ENCODE measurements at places on chromosomes 7 and 10. TPM values are rescaled to one million over a fixed set of nuclear protein-coding genes. Genes with fewer than 3 reads are reported as not detected.

The UPF2 gene
- 44.6 TPM for total RNA-seq

The NANOS1 gene
- total RNA-seq = 7.5 TPM

The DKK1 gene
- total RNA-seq = not detected

The GIMAP5 gene
- not detected for total RNA-seq

The MYL10 gene
- not detected for total RNA-seq

The PLAU gene
- total RNA-seq = 0.85 TPM

The CNTNAP2 gene
- not detected for total RNA-seq

The DNAH11 gene
- not detected for total RNA-seq

The ZNF485 gene
- 7.9 TPM for total RNA-seq

The H2BK1 gene
- not detected for total RNA-seq

The CLCN1 gene
- not detected for total RNA-seq

The GJD4 gene
- total RNA-seq = not detected

The STAG3 gene
- total RNA-seq = 79.2 TPM

The MLXIPL gene
- total RNA-seq = not detected

The AQP1 gene
- total RNA-seq = not detected

- DNase-seq = peak; percentile 58
Observed at GRCh38 chr10:124091646-124092249, 1.6 kb downstream of the CHST15 start.

DNA sequence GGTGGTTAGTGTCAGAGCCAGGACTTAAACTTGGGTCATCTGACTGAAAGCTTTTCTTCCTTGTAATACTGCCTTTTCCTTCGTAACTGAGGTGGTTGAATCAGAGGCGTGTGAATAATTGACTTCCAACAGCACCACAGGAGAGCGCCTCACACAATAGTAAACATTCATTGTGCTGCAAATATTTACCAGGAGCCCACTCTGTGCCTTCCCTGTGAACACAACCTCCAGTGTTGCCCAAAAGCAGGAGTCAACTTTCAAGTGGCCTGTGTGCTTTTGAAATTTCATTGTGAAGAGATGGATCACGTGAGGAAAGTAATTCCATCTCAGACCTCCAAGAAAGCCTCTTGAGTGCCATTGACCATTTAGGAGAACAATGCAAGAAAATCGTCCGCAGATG, 60.2 kb downstream of the ADRA2A start:
- no peak for DNase-seq

DNA sequence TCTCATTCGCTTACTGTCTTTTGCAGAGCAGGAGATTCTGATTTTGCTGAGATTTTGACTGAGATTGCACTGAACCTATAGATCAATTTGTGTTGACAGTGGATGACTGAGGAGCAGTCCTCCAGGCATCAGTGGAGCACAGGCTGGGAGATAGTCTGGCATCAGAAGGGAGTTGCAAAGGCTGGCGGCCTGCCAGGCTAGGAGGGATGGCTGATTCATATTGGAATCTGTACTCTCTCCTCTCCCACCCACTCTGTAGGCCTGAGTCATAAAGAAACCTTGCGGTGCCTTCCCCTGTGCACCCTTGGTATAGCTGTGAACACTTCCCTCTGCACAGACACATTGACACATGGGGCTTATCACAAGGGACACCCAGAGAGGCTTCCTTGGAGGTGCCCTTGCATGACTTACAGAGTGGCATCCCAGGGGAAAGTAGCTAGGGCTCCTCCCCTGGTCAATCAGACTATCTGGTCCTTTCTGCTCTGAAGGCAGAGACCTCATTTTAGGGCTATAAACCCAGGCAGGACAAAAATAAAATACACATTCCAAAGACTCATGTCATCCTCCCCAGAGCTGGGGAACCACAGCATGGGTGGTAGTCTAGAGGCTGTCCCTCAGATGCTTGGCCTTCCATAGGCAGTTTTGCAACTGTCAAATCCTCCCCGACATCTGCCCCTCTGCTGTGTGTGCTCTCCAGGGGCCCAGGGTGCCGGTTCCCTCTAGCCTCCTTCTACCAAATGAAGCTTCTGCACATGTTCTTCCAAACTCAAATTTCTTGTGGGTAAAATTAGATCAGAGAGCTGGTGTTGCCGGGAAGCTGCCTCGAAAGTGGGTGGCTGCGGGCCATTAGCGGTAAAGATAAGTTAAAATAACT, 37.4 kb upstream of the EEPD1 start:
- no peak for DNase-seq

DNA sequence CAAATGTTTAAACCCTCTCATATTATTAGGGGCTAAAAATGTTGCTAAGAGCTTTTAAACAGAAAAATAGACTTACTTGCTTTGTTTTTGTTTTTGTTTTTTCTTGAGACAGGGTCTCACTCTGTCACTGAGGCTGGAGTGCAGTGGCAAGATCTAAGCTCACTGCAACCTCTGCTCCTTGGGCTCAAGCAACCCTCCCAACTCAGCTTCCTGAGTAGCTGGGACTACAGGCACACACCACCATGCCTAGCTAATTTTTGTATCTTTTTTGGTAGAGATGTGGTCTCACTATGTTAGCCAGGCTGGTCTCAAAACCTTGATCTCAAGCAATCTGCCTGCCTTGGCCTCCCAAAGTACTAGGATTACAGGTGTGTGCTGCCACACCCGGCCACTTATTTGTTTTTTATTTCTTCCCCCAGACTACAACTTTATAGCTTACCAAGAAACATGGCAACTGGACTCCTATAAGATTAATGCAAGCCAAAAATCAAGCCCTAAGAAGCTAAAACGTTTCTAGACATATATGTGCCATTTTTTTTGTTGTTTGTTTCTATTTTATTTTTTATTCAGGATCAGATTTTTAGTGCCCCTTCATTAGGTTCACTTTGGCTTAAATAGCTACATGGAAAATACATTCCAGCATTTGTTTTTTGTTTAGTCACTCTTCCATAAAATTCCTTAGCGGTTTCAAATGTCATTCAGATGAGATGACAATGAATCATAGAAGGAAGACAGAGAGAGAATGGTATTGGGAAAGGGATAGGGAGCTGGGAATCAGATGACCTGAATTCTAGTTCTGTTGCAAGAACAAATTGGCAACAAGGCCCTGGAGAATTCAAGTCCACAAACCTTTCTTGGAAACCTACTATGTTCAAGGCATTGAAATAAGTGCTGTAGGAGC, 163.4 kb upstream of the MKLN1 start:
- no peak for DNase-seq

GRCh38 chr10:36177071-36177470, 535.0 kb upstream of the FZD8 start:
- DNase-seq = no peak

GRCh38 chr10:27380929-27381358, 123.2 kb upstream of the RAB18 start:
- no peak for DNase-seq

DNA sequence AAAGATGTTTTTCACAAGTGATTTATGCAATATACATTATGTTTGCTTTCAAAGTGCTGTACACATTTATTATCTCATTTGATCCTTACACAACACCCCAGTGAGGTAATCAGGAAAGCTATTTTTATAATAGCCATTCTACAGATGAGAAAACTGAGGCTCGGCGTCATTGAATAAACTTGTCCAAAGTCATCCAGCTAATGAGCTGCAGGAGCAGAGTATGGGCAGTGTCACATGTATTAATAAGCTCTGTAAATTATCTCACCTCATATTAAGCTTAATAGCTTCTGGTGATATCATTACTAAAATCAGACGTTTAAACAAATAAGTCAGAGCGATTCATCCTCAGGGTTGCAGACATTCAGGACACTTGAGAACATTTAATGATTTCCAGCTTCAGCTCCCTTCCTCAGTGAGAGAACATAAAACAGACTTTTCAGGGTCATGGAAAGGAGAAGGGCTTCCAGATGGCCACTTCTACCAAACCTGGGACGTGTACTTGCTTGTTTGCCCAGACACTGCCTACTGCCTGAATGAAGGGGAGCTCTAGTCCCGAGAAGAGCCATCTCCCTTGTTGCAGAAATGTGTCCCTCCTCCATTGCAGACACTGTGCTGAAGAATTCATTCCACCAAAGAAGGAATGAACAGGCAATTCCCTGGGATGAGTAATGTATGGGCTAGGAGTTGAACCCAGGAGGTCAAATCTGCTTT, 20.5 kb upstream of the FZD1 start:
- DNase-seq = no peak

DNA sequence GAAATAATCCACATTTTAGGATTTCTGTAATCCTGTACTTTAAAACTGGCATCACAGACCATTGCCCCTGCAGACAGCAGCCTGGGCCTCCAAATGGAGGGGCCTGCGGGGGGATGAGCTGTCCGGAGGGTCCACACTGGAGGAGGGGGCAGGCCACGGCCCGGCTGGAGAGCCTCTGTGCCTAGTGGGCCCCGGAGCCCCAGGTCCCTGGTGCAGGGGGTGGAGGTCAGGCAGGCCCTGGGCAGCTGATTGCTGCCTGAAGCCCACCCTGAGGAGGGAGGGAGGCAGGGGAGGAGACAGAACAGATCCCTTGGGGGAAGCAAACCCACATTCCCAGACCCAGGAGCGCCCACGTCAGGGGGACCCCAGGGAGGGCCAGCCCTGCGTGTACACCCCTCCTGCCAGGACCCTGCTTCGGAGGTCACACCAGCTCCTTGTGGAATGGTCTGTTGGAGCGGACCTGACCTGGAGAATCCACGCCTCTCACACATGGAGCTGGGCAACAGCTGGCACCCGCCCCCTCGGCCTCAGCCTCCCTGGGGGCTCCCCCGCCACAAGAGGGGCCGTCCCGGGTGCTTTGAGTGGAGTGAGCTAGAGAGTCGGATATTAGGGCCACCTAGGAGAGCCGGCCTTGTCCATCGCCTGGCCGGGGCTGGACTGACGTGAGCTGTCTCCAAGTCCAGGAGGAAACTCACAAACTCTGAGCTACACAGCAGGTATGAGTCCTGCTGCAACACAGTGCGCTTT, 12.2 kb upstream of the FAM20C start:
- no peak for DNase-seq

GRCh38 chr10:92938841-92939240, 90.5 kb downstream of the EXOC6 start:
- no peak for DNase-seq

- DNase-seq = no peak
Observed at GRCh38 chr7:112199035-112199655, 7.1 kb downstream of the DOCK4 start.

- no peak for DNase-seq
Observed at GRCh38 chr7:37211097-37211880, 237.4 kb downstream of the ELMO1 start.

DNA sequence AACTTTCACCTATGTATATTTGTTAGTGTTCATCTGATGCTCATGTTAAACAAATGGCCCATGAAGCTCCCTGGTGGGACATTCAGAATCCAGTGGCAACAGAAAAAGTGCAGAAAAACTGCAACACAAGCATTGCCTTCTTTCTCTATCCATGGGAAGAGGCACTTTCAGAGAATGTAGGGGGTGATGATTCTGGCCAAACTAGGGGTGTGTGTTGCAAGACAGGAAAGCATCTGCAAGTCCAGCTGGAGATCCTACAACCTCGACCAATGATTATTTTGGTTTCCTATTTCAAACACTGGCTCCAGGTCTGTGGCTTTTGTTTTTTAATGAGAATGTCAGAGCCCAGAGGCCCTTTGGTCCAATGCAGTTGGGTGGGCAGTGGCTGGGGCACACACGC, 198.7 kb downstream of the CXCL12 start:
- no peak for DNase-seq

GRCh38 chr10:6721480-6721879, 141.4 kb upstream of the PRKCQ start:
- no peak for DNase-seq

- no peak for DNase-seq
Observed at GRCh38 chr7:40419806-40420205, 285.0 kb downstream of the SUGCT start.

- DNase-seq = no peak
Observed at GRCh38 chr7:2162959-2163358, 69.8 kb downstream of the MAD1L1 start.

- no peak for DNase-seq
Observed at GRCh38 chr7:92714767-92715166, 121.6 kb downstream of the CDK6 start.

GRCh38 chr10:112071596-112072133, 111.9 kb downstream of the GPAM start:
- DNase-seq = no peak

- no peak for DNase-seq
Observed at GRCh38 chr7:150665089-150665748, 20.3 kb upstream of the GIMAP2 start.

GRCh38 chr10:84177541-84178141, 4.0 kb downstream of the GPR15LG start:
- peak; percentile 70 for DNase-seq

DNA sequence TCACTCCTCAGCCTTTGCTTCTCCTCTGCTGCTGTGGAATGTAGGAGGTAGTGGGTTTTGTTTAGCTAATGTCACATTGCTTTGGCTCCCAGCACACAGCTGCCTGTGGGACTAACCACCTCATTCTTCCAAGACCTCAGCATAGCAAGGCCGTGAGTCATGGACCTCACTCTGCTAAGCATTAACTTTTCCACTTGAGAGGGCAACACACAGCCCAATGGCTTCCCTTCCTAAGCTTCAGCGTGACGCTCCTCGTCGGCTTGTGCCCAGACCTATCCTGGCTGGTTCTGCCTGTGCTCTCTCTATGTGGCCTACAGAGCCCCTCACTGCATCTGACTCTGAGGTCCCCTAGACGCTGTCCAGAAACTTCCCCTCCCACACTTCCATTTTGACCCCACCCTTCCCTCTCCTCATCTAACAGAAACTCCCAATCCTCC, 23.3 kb downstream of the MYOF start:
- no peak for DNase-seq

- DNase-seq = no peak
Observed at GRCh38 chr10:51129946-51130544, 55.8 kb downstream of the PRKG1 start.

DNA sequence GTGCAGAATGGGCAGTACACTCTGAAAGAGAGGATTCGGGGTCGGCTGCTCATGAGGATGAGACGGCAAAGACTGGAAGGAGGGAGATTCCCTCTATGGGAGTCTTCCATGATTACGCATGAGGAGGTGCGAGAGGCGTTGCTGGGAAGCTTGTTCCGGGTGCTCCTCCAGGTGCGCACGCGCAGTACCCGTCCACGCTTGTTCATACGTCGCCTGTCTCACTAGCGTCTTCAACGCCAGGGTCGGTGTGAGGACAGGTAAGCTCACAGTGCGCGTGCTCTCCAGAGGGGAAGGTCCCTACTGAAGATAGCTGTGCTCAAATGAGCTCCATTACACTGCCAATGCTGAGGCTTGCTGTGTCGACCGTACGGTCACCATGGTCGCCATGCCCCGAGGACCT, 39.3 kb upstream of the BNIP3 start:
- no peak for DNase-seq

GRCh38 chr7:152485826-152486225, 50.0 kb upstream of the KMT2C start:
- no peak for DNase-seq

- no peak for DNase-seq
Observed at GRCh38 chr10:9992661-9993060, 1025.0 kb upstream of the CELF2 start.

- no peak for DNase-seq
Observed at GRCh38 chr7:133330085-133330484, 77.2 kb downstream of the EXOC4 start.

DNA sequence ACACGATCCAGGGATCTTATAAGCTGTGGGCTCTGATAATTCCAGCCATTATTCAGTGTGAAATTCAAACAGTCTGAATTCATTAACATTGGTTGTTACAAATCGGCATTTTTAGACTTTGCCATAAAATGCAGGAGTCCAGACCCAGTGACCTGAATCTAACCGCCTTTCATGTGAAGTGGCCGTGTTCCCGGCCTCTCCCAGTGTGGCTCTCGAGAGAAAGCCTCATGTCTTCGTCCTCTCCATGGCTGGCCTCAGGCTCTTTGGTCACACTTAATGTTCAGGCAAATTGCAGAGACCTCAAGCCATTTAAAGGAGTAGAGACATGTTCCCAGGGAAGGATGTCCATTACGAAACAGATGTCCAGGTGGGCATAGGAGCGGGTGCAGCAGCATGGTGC, 59.3 kb downstream of the CTBP2 start:
- DNase-seq = no peak
